ENCODE measurements at places on chromosomes 12 and 14.

GRCh38 chr14:101538878-101539277 lies 22.4 kb upstream of the DIO3 start:
- no peak for DNase-seq

DNA sequence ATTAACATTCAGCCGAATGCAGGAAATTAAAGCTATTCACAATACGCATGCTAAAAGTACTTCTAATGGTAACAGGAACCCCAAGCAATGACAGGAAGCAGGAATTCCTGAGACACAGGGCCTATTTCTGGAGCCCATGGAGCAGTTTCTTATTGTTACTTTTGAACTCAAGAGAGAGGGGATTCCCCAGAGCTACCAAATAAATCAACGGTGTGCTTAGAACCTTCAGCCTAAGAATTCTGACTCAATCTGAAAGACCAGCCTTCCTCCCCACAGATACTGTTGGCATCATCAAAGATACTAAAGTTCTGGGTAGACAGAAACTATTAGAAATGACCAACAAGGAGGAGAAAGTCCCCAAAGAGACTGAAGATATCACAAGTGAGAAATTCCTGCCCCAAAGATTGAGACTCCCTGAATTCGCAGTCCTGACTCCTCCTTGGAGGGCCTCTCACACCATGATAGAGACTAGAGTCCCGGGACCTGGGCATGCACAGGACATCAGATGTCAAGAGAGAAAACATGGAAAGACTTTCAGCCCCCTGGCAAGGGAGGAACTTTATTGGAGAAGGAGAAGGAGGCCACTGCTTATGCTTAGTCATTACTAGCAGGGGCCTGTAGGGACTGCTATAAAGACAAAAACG lies 32.7 kb downstream of the RTRAF start:
- DNase-seq, result no peak

DNA sequence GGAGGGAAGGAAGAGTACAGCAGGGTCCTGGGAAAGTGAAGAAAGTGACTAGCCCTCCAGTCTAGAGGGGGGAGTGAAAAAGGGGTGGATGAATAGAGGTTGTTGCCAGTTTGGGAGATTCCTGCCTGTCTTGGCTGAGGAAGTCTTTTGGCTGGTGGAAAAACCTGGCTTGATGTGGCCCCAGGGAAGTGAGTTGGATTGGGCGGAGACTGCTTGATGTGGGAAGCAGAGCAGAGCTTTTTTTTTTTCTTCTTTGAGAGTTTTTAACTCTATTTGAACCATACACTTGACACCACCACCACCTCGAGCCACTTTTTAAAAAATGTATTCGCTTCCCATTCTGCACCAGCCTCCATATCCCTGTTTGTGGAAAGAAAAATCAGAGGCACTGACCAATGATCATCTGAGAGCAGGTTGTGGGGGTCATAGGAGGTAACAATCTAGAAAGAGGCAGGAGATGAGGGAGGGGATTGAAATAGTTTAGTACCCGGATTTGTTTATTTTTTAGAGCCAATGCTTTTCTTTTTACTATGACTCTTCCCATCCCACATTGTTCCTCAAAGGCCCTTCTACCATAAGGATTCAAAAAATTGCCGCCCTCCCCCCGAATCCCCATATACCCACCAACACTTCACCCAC lies 690 bp upstream of the DTX3 start:
- no peak for DNase-seq

DNA sequence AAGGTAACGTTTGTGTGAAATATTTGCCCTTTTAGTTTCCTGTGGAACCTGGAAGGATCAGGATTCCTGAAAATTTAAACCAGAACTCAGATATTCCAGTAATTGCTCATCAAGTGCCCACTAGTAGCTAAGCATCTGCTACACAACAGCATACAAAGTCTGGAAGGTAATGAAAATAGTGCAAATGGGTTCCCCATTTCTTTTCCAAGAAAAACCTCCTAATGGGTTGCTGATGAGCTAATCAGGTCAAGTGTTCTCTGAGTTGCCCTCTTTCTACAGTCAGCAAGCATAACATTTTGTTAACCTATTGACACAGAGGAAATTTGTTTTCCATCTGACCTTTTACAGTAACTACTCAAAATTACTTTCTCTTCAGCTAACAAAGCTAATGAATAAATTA lies 83.6 kb upstream of the PMCH start:
- no peak for DNase-seq

- no peak for DNase-seq
Measured at GRCh38 chr12:4160314-4161040, 113.1 kb upstream of the CCND2 start.

GRCh38 chr14:20971705-20972021 lies 16.4 kb downstream of the RNASE2 start:
- DNase-seq, result no peak

GRCh38 chr12:89212339-89212771 lies 139.9 kb downstream of the DUSP6 start:
- no peak for DNase-seq

- DNase-seq, result no peak
Measured at GRCh38 chr12:21751517-21751916, 23.0 kb downstream of the KCNJ8 start.

DNA sequence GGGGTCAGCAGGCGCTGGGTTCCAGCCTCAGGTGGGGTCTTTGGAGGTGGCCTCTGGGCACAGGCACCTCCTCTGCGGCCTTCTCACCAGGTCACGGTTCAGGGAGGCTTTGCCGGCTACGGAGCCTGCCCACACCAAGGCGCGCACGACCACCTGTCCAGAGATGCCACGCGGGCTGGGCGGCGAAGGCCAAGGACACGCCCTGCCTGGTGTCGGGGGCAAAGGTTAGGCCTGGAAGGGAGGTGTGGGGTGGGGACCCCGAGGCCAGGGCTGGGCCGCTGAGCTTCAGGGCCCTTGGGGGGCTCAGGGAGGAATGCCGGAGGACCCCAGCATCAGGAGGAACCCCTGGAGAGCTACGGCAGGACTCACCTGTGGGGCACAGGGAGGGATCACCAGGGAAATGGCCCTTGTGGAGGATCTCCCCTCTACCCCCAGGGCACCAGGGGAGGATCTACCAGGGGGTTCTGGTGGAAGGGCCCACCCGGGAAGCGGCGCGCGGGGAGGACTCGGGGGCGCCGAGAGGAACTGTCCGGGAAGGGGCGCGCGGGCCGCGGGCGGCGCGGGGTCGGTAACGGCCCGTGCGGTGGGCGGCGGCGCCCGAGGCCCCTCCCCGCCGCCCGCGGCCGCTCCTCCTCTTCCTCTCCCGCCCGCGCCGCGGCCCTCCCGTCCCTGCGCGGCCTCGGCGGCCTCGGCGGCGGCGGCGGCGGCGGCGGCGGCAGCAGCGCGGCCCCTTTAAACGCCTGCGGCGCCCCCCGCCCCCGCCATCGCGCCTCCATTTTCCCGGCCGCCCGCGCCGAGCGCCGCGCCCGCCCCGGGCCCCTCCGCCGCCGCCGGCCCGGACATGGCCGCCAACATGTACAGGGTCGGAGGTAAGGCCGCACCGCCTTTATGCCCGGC lies at the start of gene MTA1:
Gene MTA1 (plus strand): TSS at position 633 of the 897 bp plus-strand sequence. CDS start 209 bp downstream, at position 842.
- peak; percentile 17 for DNase-seq

- DNase-seq, result no peak
Measured at GRCh38 chr12:64730588-64730969, 28.6 kb downstream of the GNS start.

GRCh38 chr12:108400900-108401480 lies 61.9 kb upstream of the CMKLR1 start:
- no peak for DNase-seq

GRCh38 chr12:102371165-102371564 lies 109.2 kb downstream of the IGF1 start:
- DNase-seq, result no peak

GRCh38 chr12:63888908-63889635 lies 44.6 kb downstream of the SRGAP1 start:
- no peak for DNase-seq

DNA sequence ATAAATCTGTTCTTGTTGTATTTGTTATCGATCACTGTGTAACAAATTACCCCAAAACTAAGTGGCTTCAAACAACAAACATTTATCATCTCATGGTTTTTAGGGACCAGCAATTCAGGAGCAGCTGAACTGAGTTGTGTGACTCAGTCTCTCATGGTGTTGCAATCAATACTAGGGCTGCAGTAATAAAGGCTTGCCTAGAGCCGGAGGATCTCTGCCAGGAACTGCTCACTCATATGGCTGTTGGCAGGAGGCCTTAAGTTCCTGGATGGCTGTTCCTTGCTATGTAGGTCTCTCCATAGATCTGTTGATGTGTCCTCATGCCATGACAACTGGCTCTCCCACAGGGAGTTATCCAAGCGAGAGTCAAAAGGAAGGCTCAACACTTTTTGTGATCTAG lies 3.8 kb upstream of the PSMC6 start:
- no peak for DNase-seq

GRCh38 chr14:30906752-30907658 lies 32.6 kb downstream of the COCH start:
- no peak for DNase-seq

- DNase-seq, result no peak
Measured at GRCh38 chr14:45267071-45267470, 14.1 kb upstream of the MIS18BP1 start.

DNA sequence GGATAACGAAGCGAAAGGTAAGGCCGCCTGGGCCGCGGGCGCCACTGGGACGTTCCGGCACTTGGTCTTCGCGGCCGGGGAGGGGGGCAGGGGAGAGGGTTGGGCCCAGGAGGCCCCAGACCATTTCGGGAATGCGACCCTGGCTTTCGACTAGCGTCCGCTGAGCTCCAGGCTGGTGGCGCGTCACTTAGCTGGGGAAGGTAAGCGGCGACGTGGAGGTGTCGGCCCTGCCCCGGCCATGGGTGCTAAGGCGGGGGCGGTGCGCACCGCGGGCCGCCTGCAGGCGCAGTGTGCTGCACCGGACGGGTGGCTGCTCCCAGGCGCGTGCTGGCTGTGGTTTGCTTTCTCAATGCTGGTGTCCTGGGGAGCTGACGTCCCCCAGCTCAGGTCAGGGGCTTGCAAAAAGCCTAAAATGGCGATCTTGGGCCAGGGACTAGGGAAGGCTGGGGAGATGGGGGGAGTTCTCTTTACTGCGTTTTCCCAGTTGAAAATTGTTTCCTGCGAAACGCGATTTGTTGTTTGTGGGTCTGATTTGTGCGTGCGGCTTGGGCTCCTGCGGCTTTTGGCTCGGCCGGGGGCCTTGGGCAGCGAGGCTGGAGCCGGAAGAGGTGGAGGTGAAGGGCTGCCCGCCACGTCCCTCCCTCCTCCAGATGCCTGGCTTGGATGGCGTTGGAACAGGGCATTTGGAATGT lies 1.2 kb downstream of the HOXC10 start:
- no peak for DNase-seq

DNA sequence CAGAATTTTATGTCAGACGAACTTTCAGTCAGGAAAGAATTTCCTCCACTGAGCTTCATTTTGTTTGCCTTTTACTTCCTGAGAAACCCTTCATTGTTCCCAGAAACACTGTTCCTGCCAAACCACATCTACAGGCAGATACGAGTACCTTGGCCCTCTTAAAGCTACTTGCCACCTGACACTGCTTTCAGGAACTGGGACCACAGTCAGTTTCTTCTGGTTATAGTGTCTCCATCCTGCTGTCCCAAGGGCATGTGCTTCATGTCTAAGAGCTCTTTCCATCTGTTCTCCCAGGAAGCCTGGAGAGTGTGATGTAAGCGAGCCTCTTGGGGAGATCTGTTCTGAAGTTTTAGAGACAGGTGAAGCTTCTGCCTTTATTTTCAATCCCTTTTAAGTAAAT lies 161.7 kb upstream of the PLEKHA5 start:
- no peak for DNase-seq

GRCh38 chr14:96911499-96912149 lies 114.4 kb downstream of the VRK1 start:
- no peak for DNase-seq

DNA sequence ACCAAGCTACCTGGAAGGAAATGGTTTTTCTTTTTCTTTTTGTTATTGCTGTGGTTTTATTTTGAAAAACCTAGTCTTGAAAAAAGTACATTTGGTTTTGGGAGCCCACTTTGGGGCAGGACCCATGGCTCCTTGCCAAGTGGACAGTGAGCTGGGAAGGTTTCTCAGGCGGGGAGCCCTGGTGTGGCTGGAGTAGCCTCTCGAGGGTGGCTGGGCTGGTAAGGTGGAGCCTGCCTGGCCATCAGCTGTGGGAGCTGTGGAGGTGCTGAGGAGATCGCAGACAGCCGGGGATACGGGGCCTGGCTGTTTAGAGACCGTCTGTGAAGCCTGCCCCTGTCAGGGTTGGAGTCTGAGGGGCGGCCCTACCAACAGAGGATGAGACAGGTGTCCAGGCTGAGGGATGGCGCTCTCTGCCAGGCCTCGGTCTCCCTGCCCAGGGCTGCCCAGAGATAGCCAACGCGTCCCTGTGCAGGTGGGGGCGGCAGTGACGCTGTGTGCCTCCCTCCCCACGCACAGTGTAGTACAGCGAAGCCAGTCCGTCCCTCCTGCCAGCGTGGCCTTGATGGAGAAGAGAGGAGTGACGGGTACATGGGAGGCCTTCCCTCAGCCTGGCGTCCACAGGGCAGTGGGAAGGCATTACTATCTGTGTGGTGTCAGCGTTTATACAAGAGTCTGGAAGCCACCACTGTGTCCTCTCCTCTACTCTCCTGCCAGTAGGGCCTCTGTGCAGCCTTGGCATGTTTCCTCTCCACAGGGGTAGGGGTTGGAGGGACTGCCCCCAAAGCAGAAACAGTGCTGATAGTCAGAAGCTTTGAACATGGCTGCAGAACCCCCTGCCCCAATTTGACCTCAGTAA lies 5.9 kb downstream of the RIN3 start:
- no peak for DNase-seq

DNA sequence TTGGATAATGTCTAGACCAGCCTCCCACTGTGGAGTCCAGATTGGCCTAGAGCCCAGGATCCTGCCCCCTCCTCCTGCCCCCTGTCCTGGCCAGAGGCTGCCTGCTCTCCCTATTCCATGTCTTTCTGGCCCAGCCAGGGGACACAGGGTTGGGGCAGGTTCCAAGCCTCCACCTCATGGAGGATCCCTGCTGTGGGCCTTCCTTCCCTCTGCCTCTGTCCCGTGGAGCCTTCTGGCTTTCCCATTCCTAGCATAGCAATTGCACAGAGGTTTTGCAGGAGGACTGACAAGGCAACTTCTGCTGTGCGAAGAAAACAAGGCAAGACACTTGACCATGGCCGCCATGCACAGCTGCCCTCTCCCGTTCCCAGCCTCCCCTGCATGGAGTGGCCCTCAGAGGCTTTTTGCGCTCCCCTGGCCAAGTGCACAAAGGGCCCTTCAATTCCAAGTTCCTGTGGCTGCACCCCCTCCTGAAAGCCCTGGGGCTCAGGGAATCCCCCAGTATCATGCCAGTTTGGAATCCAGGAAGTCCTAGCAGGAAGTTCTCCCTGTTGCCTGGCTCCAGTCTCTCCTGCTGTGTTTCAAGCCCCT lies 42.1 kb downstream of the KRT80 start:
- DNase-seq, result no peak

GRCh38 chr12:14256555-14257169 lies 108.8 kb upstream of the ATF7IP start:
- peak; percentile 55 for DNase-seq

- DNase-seq, result no peak
Measured at GRCh38 chr12:113875691-113876090, 90.4 kb downstream of the RBM19 start.

GRCh38 chr12:77299001-77299400 lies 233.6 kb upstream of the E2F7 start:
- DNase-seq, result no peak
